Hematopoietic multipotent progenitor cell treated with erythropoietin and hydrocortisone succinate and interleukin-3 and kit ligand, for 4 days (in vitro differentiated cells): ENCODE measurements at places on chromosomes 6 and 20.

GRCh38 chr6:159871241-159871640 lies 19.5 kb upstream of the MAS1 start:
- DNase-seq = no peak

GRCh38 chr6:133671376-133671775 lies 217.5 kb upstream of the TCF21 start:
- no peak for DNase-seq

DNA sequence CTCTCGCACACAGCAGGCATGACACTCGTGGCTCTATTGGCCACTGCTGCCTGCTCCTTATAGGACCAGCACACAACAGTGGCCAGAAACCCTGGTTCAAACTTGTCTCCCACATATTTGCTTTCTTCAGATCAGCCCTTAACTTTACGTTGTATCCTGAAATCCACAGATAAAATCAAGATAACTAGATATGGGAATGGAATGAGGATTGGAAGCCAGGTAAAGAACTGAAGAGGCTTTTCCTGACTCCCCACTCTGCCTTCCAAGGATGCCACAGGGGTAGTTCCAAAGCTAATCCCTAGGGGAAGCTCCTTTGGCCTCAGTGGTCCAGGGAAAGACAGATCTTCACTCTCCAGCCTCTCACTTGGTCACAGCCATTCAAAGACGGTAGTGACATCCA lies 86.5 kb downstream of the INSM1 start:
- DNase-seq = no peak

DNA sequence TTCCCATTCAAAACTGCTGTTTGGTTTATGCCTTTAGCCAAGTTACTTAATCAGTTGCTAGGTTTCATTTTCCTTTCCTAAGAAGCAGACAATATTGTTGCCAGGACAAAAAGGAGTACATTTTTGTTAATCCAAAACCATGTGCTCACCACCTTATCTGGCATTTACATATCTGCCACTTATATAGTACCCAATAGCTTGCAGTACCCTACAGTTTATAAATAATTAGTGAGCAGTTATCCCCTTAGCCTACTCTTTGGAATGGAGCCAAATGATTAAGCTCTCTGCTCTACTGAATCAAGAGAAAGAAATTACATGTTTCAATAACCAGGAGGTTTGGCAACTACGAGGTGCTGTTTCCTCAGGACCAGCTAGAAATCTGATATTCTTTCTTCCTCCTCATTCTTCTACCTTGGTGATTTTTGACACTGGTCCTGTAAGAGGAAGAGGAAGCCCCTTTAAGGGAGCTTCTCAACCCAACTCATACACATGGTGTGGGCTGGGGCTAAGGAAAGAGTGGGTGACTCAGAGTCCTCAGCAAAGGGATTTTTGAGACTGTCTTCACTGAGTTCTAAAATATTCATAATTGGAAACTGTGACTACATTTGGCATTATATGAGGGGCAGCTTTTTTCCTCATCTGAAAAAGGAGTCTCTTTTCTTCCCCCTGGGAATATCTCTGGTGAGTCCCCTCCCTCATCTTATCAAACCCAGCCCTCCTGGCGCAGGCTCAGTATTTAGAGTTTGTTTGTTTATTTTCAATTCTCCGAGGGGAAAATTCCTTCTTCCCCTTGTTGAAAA lies 1.5 kb downstream of the ZNFX1 start:
- DNase-seq = peak; percentile 81

GRCh38 chr6:98672681-98673475 lies 161.5 kb upstream of the POU3F2 start:
- DNase-seq = no peak

GRCh38 chr20:3847429-3847940 lies 851 bp downstream of the MAVS start:
- DNase-seq = peak; percentile 29

- no peak for DNase-seq
These were observed 74.4 kb upstream of the GATA5 start for GRCh38 chr20:62550087-62550632.

- DNase-seq = no peak
These were observed 39.2 kb downstream of the FRMD1 start for GRCh38 chr6:168039849-168040248.

GRCh38 chr6:314377-314776 lies 22.1 kb downstream of the DUSP22 start:
- no peak for DNase-seq

- no peak for DNase-seq
These were observed 563.5 kb upstream of the NRSN1 start for GRCh38 chr6:23562554-23562953.

GRCh38 chr6:150088481-150089154 lies 19.7 kb upstream of the ULBP3 start:
- no peak for DNase-seq

- no peak for DNase-seq
These were observed 65.8 kb downstream of the HMGN3 start for GRCh38 chr6:79168695-79168980.

GRCh38 chr20:20340443-20340842 lies 27.5 kb upstream of the INSM1 start:
- DNase-seq = no peak

GRCh38 chr20:42430598-42430997 lies 759.1 kb downstream of the PTPRT start:
- no peak for DNase-seq

GRCh38 chr6:48068278-48069251 lies 42.4 kb downstream of the PTCHD4 start:
- no peak for DNase-seq

DNA sequence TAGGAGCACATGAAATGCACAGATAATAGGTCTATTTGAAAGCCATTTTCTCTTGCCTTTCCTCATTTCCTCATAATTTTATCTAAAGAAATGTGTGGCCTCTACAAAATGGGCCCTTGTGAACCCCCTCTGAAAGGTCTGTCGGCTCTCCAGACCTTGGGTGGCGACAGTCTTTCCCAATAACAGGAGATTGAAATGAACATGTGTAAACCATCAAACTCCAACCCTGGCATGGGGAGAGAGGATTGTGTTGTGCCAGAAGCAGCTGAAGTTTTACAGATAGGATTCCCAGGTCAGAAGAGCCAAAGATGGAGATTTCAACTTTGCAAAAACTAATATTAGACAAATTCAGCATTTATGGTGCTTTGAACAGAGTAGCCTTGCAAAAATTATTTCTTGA lies 277.1 kb upstream of the ECI2 start:
- no peak for DNase-seq

- DNase-seq = no peak
These were observed 89.1 kb upstream of the PLEKHG1 start for GRCh38 chr6:150510576-150510975.

DNA sequence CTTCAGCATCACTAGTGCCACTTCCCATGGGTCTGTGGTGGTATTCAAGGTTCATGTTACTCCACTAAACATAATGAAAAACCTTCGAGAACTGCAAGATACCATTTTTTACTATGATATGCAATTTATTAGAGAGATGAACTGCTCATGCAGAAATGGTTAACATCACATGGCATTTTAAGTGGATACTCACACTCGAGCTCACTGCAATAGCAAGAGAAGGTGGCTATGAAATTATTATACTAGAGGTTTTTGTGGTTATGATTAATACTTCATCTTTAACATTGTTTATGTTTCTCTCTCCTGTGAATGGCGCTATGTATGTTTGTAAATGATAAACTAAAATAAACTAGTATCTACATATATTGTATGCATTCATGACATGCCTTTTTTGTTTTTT lies 35.1 kb downstream of the SCAF8 start:
- DNase-seq = no peak

DNA sequence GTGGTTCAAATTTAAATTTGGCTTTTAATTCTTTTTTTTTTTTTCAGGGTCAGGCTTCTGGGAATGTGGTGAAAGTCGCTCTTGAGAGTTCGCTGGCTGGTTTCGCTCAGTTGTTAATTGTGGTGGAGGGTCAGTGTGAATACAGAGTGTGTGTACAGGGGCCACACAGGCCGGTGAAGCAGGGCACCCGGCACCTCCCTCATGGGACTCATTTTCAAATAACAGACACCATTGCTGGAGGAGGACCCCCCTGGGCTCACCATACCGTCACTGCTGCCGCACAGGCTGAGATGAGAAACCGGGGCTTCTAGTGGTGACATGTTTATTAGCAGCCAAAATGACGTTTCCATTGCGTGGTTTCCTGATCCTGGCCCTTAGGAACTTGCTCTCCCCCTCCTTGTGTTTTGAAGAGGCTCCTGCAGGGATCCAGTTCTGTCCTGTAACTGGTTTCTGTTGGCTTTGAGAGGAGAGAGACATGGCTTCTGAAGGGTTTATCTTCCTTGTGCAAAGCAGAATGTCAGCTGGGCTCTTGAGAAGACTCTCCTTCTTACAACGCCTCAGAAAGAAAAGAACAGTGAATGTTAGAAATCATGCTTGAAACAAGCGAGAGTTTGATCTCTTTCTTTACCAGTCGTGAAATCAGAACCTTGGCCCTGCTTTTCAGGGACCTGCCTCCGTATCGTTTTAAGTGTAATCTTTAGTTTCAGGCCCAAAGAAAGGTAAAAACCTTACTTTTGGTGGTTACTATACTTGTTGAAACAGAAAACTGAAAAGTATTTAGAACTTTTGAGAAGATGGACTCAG lies 37.8 kb downstream of the DUSP22 start:
- peak; percentile 30 for DNase-seq

DNA sequence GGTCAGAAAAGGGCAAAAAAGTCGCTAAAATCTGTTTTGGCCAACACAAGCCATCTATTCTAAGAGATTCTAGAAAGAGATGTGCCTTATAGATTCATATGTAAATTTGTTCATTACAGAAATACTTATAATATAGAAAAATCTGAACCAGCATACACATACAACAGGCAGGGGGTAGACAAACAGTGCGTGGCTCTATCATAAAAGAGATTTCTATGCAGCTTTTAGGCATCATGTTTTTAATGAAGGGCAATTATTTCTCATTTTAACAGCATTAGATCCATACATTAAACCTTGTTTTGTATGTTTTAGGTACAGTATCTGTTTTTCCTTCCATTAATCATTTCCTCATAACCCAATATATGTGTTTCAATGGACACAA lies 664 bp downstream of the BTN3A3 start:
- DNase-seq = no peak
